Muscle of leg (tissue), 16 donors: ENCODE measurements at places on chromosomes 2 and 18. TPM values are rescaled to one million over a fixed set of nuclear protein-coding genes. Genes with fewer than 3 reads are reported as not detected.
A peak's percentile ranks its signal among the peaks of the same experiment; 100 is the strongest.

DNA sequence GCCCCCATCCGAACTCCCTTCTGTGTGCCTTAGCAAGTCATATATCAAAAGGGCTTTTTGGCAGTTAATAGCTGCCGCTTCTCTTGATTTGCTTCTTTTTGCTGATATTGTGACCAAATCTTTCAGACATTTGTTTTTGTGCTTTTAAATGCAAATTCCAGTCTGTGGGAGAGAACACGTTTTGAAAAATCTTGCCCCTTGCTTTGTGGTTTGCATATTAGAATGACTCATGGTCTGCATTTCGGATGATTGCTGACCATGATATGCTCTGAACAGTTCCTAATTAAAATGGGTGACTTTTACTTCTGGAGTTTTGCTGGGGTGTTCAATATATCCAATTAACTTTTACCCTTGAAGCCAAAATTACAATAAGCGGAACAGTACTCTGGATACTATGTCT is 58.2 kb upstream of the ST6GAL2 start:
- no peaks in the 10 kb centered on the region for H3K27me3 ChIP-seq
- no peaks in the 10 kb centered on the region for H3K4me1 ChIP-seq
- H3K4me3 ChIP-seq, result no peak overlapping the region
- DNase-seq, result no peak
- H3K36me3 ChIP-seq, result no peaks in the 10 kb centered on the region

DNA sequence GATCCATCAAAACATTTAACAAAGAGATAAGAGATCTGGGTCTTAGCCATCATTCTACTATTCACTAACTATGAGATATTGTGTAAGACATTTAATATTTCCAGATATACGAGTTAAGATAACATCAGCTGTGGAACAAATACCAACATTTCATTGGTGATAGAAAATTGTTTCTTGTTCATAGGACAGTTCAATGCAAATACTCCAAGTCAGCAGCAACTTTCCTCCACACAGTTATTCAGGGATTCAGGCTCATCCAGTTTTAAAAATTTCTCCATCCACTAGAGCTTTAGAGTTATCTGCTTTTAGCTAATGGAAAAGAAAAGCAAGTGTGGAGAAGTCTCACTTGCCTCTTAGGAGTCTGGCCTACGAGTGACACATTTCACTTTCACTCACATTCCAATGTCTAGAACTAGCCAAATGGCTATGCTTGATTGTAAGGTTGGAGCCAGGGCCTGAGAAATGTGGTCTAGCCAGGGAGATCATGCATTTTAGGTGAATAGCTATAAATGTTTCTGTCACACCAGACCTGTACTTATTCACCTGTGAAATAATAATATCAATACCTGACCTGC is 119.3 kb upstream of the MAPRE2 start:
- H3K4me1 ChIP-seq, result no peaks in the 10 kb centered on the region
- no peak overlapping the region for H3K27ac ChIP-seq

DNA sequence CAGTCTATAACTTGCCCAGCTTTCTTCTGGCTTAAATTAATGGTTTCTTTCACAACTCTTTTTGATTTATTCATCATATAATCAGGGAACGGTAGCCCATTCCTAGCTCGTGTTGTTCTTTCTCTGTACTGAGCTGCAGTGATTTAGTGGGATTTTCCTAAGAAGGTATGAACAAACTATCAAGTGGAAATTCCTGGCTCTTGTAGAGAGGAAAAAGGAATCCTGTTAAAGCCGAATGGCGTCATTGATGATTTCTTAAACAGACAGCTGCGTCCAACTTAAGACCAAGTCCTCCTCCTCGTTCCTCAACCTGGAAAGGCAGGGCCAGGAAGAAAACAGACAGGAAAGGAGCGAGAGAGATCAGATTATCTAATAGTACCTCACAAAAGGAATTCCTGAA is 69.2 kb upstream of the CABLES1 start:
- H3K4me1 ChIP-seq, result no peaks in the 10 kb centered on the region
- H3K27me3 ChIP-seq, result no peaks in the 10 kb centered on the region
- H3K27ac ChIP-seq, result no peak overlapping the region
- H3K36me3 ChIP-seq, result no peaks in the 10 kb centered on the region
- peak; percentile 86 for DNase-seq

- H3K27me3 ChIP-seq, result no peaks in the 10 kb centered on the region
- no peak overlapping the region for H3K27ac ChIP-seq
- H3K4me3 ChIP-seq, result no peak overlapping the region
- no peak for DNase-seq
- H3K4me1 ChIP-seq, result peaks cover 5% of the 10 kb centered on the region
- no peaks in the 10 kb centered on the region for H3K36me3 ChIP-seq
Measured at GRCh38 chr2:143468341-143468888, 339.2 kb downstream of the ARHGAP15 start.

- no peaks in the 10 kb centered on the region for H3K36me3 ChIP-seq
- no peaks in the 10 kb centered on the region for H3K27me3 ChIP-seq
- no peak overlapping the region for H3K4me3 ChIP-seq
- no peak overlapping the region for H3K27ac ChIP-seq
- no peaks in the 10 kb centered on the region for H3K4me1 ChIP-seq
Measured at GRCh38 chr2:100427627-100428258, 10.3 kb upstream of the CHST10 start.

DNA sequence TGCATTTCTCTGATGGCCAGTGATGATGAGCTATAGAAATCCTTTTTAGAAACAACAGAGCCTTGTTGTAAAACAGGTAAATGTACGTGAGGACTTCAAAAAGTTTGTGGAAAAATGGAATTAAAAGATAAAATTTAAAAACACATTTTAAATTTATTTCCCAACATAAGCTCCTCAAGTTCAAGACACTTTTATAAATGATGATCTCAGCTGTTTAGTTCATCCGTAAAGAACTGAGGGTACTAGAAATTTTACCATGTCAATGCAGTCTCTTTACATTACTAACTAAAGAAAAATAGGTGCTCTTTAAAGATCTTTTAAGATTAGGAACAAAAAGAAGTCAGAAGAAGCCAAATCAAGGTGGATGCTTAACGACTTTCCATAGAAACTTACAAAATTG is 52.5 kb downstream of the MSH2 start:
- no peaks in the 10 kb centered on the region for H3K27me3 ChIP-seq
- peaks cover 6% of the 10 kb centered on the region for H3K36me3 ChIP-seq
- no peaks in the 10 kb centered on the region for H3K4me1 ChIP-seq
- no peak overlapping the region for H3K27ac ChIP-seq
- no peak for DNase-seq

GRCh38 chr18:62398291-62398690 is 73.2 kb downstream of the TNFRSF11A start:
- H3K36me3 ChIP-seq, result no peaks in the 10 kb centered on the region
- no peak for DNase-seq
- H3K27me3 ChIP-seq, result no peaks in the 10 kb centered on the region
- no peak overlapping the region for H3K27ac ChIP-seq

DNA sequence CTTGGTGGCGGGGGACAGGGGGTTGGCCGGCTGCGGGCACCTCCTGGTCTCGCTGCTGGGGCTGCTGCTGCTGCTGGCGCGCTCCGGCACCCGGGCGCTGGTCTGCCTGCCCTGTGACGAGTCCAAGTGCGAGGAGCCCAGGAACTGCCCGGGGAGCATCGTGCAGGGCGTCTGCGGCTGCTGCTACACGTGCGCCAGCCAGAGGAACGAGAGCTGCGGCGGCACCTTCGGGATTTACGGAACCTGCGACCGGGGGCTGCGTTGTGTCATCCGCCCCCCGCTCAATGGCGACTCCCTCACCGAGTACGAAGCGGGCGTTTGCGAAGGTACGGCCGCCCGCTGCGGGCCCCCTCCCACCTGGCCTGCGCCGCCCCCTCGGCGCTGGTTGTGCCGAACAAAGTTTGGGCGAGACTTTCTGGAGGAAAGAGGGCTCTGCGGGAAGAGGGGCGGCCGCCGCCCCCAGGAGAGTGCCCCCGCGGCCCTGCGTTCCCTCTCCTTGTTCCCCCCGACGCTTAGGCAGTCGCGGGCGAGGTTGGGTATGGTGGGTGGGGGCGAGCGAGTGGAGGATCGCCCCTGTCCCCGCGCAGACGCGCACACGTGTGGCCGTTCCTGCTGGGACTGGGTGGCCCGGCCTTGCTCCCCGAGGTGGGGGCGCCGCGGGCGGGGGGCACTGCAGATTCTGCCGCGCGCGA is 866 bp downstream of the CRIM1 start:
- H3K36me3 ChIP-seq, result no peaks in the 10 kb centered on the region
- peak overlapping the region; percentile 78 for H3K4me3 ChIP-seq
- peak; percentile 54 for DNase-seq
- peaks cover 13% of the 10 kb centered on the region for H3K4me1 ChIP-seq

The PLEKHB2 gene
- total RNA-seq, result 22.3 TPM

The NHEJ1 gene
- total RNA-seq, result 14.1 TPM

The GPR155 gene
- 3.8 TPM for total RNA-seq

The STARD6 gene
- 0.18 TPM for total RNA-seq
